ENCODE measurements at places on chromosomes 11 and 22.

DNA sequence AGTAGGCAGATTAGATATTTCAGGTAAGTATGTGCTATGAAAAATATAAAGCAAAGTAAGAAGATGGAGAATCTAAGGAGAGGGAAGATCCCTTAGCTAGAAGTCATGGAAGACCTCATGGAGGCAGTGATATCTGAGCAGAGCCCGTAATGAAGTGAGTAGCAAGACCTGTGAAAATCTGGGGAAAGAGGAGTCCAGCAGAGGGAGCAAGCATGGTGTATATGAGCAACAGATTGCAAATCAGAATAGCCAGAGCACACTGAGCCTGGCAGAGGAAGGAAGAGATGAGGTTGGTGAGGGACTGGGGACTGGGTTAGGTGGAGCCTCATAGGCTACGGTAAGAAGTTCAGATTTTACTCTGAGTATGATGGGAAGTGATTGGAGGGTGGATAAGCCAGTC is 9.4 kb downstream of the LHFPL7 start:
- no peak for DNase-seq

- DNase-seq: no peak
Measured at GRCh38 chr11:116638463-116638862, 134.3 kb downstream of the BUD13 start.

DNA sequence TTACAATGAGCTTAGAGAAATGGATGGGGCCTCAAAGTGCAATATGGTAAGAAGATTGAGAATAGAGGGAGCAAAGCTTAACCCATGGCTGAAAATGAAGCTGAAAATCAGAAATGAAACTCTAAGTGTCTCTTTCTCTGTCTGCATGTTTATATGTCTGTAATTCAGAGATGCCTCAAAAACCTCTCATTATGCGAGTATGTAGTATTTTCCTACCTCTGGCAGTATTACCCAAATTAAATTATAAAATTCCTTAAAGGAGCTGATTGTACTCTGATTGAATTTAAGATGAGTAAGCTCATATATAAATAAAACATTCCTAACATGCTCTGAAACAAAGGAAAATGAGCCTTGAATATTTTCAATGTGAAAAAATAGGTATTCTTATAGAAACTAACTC is 39.8 kb upstream of the PRSS23 start:
- no peak for DNase-seq

DNA sequence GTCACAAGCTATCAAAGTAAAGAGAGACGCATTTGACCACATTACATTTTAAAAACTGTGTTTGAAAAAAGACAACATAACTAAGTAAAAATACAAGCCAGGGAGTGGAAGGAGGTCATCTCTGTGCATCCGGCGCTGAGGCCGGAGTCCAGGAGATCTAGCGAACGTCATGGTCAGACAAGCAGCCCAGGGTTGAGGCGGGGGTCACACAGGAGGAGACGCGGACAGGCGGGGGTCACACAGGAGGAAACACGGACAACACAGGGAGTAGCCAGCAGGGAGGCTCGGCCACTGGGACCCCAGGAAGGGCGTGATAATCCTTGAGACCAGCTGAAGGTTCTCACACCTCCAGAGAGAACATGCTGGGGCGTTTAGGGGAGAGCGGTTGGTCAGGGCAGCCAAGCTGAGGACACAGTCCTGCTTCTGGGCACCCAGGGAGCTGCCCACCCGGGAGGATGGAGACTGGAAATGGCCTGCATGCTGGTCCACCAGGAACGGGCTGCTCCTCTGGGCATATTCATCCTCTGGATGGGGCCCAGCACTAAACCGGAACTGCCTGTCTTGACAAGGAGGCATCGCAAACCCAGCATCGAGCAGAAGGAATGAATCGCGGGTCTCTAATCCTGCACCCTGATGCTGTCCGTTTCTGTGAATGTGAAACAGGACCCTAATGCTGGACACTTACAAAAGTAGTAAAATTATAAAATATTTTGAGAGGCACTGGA is 40.9 kb upstream of the MUC5AC start:
- no peak for DNase-seq

DNA sequence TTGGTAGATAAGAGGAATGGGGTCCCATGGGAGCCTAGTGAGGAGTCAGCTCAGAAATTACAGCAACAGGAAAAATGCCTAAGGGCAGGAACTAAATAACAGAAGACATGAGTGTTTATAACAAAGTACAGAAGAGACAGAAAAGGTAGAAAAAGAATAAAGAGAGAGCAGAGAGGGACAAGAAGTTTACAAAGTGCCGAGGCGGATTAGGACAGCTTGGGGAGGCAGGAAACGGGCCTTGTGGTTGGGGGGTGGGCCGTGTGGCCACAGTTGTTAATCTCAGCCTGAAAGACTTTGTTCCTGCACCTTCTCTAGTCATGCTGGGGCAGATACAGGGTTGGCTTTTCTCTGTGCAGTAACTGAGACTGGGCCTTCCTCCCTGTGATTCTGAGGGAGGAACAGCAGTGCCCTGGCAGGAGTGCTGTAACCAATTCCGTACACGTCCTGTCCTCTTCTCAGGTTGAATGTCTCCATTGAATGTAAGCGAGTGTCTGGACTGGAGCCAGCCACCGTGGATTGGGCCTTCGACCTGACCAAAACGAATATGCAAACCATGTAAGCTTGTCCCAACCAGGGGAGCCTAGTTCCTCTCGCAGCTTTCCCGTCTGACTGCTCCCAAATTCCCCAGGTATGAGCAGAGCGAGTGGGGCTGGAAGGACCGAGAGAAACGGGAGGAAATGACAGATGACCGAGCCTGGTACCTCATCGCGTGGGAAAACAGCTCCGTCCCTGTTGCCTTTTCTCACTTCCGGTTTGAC is 13.2 kb downstream of the NAA40 start:
- DNase-seq: peak; percentile 75

GRCh38 chr11:20668131-20668809 is 1.1 kb upstream of the NELL1 start:
- DNase-seq: no peak

GRCh38 chr22:27732391-27732790 is 69.2 kb downstream of the MN1 start:
- no peak for DNase-seq

DNA sequence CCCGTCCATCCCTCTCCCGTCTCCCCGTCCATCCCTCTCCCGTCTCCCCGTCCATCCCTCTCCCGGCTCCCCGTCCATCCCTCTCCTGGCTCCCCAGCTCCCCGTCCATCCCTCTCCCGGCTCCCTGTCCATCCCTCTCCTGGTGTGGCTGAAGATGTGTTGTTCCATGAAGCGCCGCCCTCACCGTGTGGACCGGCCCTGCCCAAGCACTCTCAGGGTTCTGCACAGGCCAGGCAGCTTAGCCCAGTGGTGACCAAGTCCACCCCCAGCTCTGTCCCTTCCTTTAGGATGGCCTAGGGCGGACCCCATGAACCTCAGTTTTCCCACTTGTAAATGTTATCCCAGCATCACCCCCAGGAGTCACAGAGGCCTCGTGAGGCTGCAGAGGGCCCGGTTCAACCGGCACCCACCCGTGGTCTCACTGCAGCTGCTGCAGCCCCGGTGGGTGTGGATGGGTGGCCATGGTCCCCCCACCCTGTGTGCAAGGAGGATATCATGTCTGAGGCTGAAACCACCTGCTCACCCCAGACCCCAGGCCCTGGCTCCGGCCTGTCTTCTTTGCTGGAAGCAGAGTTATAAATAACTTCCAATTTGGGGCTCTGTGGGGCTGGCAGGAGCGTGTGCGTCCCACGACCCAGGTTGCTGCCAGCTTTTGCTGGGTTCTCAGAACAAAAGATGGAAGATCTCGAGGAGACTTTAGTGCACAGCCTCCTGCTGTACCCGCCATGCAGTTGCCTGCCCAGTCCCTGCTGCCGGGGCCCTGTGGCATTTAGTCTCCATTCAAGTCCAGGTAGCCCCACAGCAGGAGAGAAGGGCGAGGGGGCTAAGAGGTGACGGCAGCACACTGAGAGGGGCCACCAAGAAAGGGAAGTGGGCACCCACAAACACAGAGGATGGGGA is 1147.8 kb downstream of the BRD1 start:
- DNase-seq: no peak

DNA sequence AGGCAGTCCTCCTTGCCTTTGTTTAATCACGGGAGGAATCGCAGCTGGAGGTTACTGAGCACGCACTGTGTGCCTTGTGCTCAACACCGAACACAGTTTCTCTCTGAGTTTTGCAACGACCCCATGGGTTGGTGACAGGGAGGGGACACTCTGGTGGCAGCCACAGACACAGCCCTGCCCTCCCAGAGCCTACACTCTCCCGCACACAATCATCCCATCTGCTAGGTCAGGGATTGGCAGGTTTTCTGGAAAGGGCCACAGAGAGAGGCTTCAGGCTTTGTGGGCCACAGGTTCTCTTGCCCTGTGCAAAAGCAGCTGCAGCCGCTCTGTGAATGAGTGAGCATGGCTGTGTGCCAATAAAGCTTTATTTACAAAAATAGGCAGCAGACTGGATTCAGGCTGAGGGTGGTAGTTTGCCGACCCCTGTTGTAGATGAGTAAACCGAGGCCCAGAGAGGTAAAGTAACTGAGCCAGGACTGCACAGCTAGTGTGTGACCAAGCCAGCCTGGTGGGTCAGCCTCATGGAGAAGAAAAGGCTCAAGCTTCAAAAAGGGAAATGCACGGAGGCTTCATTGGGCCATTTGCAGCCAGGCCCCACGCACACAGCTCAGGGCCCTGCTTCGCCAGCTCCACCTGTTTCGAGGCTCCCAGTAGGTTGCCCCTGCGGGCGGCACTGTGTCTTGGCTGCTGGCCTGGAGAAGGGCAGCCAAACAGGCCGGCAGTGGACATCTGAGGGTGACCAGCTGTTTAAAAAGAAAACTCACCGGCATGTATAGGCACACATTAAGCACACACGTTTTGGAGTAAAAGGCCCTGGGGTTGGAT is 16.3 kb downstream of the LTO1 start:
- no peak for DNase-seq

- DNase-seq: no peak
Measured at GRCh38 chr11:114162719-114163123, 103.2 kb downstream of the ZBTB16 start.

- no peak for DNase-seq
Measured at GRCh38 chr11:130715085-130715876, 201.0 kb downstream of the SNX19 start.

DNA sequence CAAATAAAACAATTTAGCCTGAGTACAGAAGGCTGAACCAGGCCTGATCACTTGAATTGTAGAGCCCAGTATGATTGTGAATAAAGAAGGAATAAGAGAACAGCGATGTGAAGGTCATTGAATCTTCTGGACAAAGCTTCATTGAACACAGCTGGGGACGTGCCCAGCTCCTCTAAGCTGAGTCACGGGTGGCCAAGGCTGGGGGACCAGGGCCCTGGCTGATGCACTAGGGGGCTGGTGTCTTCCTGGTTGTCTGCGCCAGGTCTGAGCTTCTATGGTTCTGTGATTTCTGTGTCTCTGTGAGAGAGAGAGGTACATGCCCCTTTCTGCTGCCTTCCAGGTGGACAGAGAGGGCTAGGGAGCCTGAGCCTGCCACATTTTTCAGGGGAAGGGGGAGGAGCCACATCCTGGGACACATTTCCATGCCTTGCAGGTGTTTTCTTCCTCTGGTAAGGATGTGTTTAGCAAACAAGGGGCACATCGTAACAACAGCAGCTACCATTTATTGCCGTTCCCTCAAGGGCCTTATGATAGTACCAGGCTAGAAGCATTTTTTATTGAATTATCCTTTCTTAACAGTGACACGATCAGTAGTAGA is 135.7 kb downstream of the C11orf91 start:
- no peak for DNase-seq

GRCh38 chr11:121648306-121648705 is 195.5 kb upstream of the SORL1-AS1 start:
- no peak for DNase-seq

DNA sequence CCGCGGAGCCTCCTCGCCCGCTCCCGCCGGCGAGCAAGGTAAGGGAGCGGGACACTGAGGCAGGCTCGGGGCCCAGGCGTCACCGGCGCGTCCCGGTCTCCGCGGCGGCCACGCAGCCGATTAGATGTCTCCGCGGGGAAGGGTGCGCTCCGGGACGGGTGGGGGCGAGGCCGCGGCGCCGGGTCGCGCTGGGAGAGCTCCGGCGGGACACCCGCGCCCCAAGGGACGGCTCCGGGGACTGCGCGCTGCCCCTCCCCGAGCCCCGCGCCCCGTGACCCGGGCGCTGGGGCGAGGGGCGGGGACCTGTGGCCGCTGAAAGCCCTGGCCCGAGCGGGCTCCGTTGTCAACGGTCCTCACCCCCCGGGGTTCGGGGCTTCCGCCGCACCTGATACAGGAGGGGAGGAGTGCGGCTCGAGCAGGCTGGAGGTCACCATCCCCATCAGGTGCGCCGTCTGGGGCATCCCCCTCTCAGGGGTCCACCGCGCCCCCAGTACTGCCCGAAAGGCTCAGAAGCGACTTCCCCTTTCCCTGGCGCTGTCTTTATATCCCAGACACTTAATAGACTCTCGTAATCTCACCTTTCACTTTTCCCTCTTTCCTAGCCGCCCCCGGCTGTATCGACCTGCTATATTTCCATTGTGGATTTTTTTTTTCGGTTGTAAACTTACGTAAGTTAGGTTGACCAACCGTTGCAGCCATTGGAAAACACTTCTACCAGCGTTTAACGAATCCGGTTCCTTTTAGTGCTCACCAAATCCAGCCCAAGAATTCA is 573 bp downstream of the PPFIA1 start:
- peak; percentile 44 for DNase-seq
